Central memory CD4-positive, alpha-beta T cell (primary cell): ENCODE measurements at places on chromosomes 4 and X.

DNA sequence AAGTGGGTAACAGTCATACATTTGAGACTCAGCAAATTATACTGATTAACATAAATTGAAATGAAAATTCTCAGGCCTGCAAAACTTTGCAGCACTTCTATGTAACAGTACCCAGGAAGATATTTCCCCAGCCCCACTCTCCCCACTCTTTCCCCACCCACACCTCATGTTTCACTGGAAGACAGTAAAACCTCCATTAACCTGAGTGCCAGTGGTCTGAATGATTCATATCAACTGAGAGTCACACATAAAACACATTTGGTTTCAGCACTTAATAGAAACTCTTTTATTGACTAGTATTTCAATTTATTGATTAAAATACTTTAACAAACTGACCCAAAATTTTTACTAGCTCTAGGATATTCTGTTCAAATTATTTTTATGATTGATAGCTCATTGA lies 6.9 kb downstream of the CXCL6 start:
- DNase-seq = no peak

GRCh38 chr4:16550531-16550930 lies 324.3 kb upstream of the TAPT1 start:
- no peak for DNase-seq

DNA sequence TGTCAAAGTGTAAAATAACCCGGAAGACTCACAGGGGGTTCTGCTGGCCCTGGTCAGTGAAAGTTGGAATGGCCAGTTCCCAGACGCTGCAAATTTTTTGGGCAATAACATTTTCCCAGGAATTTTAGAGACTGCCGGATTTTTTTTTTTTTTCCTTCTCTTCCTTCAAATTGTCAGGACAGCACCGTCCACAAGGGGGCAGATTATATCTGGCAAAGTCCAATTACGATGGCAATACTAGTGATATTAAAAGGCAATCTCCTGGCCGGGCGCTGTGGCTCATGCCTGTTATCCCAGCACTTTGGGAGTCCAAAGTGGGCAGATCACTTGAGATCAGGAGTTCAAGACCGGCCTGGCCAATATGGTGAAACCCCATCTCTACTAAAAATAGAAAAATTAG lies 20.5 kb downstream of the SLC25A5 start:
- peak; percentile 22 for DNase-seq

DNA sequence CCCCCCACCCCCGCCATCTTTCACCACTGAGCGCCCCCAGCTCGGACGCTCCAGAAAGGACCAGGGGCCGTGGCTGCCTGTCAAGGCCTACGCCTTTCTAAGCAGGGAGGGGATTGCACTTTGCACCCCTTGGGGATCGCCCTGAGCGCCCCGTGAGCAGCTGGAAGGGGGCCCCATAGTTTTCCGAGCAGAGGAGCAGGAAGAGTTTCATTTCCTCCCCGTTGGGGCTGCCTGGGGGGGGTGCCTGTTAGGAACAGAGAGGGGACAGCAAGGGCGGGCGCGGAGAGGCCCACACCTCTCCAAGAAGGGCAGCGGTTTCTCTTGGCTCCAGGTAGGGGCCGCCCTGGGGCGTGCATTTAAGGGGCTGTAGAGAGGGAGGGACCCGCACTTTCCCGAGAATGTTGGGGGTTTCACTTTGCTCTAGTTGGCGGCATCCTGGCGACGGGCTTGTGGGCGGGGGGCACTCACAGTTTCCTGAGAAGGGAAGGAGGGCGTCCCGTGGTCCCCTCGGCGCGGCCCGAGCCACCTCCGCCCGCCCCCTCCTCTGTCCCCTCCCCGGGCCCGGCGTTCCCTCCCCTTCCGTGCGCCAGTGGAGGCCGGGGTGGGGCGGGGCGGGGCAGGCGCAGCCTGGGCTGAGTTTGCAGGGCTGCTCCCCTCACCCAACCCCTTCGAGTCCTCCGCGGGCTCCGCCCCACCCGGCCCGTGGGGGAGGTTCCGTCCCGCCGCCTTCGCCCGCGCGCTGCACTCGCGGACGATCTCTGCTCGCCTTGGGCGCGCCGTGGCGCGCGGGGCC lies 82.3 kb upstream of the CD99 start:
- peak; percentile 78 for DNase-seq

GRCh38 chr4:38609614-38610013 lies 54.4 kb upstream of the KLF3 start:
- DNase-seq = no peak
